Uterine smooth muscle cell (primary cell): ENCODE measurements at places on chromosomes 6 and 20. TPM values are rescaled to one million over a fixed set of nuclear protein-coding genes. Genes with fewer than 3 reads are reported as not detected.

SRF gene
- total RNA-seq, result 20.7 and 21.4 TPM in 2 replicates

MYT1 gene
- total RNA-seq, result not detected in 2 replicates

HLA-DMA gene
- 0.33 and 1.1 TPM in 2 replicates for total RNA-seq

PAQR8 gene
- 4.0 and 4.1 TPM in 2 replicates for total RNA-seq
